ENCODE measurements at places on chromosomes 7 and 10.

GRCh38 chr7:17638727-17639126 lies 301.6 kb downstream of the SNX13 start:
- DNase-seq: peak; percentile 64
- H3K36me3 ChIP-seq: no peaks in the 10 kb centered on the region
- no peaks in the 10 kb centered on the region for H3K4me1 ChIP-seq
- no peak overlapping the region for H3K4me3 ChIP-seq
- no peak overlapping the region for H3K27ac ChIP-seq

DNA sequence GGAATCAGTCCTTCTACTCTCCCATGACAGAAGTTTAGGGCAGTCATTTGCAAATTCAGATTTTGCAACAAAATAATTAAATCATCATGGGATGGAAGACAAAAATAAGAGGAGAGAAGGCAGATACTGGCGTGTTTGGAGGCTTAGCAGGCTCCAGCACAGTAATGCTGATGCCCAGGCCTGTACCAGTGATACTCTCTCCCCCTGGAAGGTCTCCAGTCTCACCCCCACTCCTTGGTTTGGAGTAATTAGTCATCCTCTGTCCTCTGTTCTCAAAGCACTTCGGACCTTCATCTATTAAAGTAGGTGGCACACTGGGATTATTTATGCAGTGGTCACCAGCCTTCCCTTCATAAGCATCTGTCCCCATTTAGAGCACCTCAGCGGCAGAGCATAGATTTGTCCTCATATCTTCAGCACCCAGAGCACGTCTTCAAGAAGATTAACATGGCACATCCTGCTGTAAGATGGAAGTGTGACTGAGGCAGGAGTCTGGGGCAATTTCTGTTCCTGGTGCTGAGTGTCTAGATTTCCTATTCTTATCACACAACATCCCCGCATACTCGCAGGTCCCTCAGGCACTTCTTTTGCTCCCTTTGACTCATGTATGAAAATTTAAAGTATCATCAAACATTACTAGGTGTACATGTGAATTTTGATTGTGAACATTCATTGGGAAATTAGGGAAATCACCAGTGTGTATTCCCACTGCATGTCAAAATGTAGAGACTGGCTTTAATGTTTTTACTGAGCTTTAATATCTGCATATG lies 31.3 kb upstream of the TRIL start:
- peak overlapping the region; percentile 30 for H3K27ac ChIP-seq
- peaks cover 11% of the 10 kb centered on the region for H3K4me1 ChIP-seq
- no peak overlapping the region for H3K4me3 ChIP-seq
- H3K36me3 ChIP-seq: no peaks in the 10 kb centered on the region

- H3K27me3 ChIP-seq: no peaks in the 10 kb centered on the region
- peak; percentile 76 for DNase-seq
- H3K4me3 ChIP-seq: peak overlapping the region; percentile 7
- H3K4me1 ChIP-seq: peaks cover 16% of the 10 kb centered on the region
Observed at GRCh38 chr10:122154545-122155366, 116.3 kb upstream of the BTBD16 start.

DNA sequence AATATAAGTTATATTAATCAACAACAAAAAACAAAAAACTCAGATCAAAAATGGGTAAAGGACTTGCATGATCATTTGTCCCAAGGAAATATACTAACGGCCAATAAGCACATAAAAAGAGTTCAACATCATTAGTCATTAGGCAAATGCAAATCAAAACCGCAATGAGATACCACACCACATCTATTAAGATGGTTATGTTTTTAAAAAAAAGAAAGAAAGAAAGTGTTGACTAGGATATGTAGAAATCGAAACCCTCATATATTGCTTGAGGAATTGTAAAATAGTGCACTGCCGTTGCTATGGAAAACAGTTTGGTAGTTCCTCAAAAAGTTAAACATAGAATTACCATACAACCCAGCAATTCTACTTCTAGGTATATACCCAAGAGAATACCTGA lies 39.4 kb upstream of the CTNNA3 start:
- no peak overlapping the region for H3K27ac ChIP-seq
- H3K36me3 ChIP-seq: no peaks in the 10 kb centered on the region
- no peak overlapping the region for H3K4me3 ChIP-seq
- H3K27me3 ChIP-seq: no peaks in the 10 kb centered on the region
- no peaks in the 10 kb centered on the region for H3K4me1 ChIP-seq
- DNase-seq: no peak

DNA sequence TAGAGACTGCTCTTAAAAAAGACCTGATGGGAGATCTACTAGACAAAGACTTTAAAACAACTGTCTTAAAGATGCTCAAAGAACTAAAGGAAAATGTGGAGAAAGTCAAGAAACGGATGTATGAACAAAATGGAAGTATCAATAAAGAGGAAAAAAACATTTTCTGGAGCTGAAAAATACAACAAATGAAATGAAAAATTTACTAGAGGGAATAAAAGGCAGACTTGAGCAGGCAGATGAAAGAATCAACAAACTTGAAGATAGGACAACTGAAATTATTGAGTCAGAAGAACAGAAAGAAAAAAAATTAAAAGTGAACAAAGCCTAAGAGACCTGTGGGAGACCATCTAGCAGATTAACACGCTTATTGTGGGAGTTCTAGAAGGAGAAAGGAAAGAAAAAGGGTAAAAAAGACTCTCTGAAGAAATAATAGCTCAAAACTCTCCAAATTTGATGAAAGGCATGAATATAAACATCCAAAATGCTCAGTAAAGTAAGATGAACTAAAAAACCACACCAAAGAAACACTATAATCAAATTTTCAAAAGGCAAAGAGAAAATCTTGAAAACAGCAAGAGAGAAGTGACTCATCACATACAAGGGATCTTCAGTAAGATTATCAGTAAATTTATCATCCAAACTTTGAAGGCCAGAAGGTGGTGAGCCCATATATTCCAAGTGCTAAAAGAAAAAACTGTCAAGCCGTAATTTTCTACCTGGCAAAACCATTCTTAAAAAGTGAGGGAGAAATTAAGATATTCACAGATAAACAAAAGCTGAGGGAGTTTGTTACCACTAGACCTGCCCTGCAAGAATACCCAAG lies 83.2 kb downstream of the SCRN1 start:
- H3K4me3 ChIP-seq: no peak overlapping the region
- no peaks in the 10 kb centered on the region for H3K36me3 ChIP-seq
- no peak for DNase-seq
- H3K27ac ChIP-seq: no peak overlapping the region
- H3K27me3 ChIP-seq: no peaks in the 10 kb centered on the region

DNA sequence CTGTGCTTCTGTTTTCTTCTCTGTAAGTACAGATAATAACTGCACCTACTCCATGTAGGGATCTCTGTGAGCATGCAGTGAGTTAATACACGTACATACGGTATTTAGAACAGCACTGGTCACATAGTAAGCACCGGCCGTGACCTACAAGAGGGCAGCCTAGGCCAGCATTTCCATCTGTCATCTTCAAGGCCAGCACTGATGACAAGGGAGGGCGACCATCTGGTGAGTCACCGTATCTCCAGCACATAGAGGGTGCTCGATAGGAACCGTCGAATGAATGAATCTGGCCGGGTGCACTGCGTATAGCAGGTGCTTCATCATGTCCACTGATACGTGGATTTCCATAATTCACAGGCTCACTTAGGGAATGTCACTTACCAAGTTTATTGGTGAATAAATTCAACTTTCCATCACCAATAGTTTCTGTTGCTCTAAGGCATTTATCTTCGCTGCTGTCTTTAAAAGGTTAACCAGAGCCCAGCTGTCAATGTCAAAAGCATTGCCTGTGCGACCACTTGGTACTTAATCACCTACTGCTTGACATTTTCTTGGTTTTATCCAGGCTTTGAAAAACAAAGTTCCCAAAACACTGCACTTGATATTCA lies 8.3 kb downstream of the NOD1 start:
- peak overlapping the region; percentile 89 for H3K27ac ChIP-seq
- peaks cover 50% of the 10 kb centered on the region for H3K4me1 ChIP-seq
- DNase-seq: peak; percentile 83

DNA sequence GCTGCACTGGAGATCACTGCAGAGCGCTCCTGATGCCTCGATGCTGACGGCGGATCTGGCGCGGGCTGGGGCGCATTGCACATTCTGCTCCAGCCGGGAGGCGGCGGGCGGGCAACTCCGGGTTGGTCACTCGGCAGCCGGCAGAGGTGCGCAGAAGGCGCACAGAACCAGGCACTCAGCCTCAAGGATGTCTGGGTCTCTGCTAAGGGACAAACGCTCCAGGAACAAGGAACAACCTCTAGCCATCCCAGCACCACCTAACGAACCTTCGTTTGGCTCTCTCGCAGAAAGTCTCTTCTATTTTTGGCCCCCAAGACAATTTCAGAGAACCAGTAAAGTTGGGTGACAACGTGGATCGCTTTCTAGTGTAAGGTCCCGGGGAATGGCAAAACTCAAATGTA lies 254.6 kb downstream of the OTUD1 start:
- H3K27ac ChIP-seq: no peak overlapping the region
- no peaks in the 10 kb centered on the region for H3K4me1 ChIP-seq
- H3K27me3 ChIP-seq: no peaks in the 10 kb centered on the region

DNA sequence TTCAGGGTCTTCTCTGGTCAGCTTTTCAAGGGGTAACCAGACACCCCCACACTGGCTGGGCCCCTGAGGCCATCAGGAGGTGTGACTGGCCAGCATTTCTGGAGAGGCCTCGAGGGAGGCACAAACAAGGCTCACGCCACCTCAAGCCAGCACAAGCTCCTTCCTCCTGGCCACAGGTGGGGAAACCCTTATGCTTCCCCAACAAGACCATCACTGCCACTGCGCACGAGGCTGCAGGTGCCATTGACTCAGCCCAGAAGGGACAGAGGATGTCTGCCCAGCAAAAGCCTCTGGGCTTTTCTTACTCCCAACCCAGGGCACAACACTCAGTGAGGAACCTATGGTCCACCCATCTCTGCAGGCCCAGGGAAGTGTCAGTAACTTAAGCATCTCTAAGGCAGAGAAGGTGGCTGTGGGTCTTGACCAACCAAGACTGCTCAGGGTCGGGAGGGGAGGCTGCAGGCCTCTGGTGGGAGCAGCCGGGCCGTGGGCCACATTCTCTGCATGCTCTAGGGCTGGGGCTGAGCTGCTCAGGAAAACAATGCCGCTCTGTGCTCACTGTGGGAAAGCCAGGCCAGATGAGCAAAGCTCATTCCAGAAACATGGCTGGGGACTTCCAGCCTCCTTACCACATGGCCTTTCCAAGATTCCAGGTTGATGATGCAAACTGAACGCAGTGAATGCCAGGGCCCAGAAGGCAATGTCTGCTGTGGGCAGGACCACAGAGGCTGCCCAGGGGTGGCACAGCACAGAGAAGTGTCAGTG lies 24.2 kb upstream of the RASSF4 start:
- no peaks in the 10 kb centered on the region for H3K36me3 ChIP-seq
- DNase-seq: peak; percentile 52
- no peak overlapping the region for H3K4me3 ChIP-seq
- H3K4me1 ChIP-seq: no peaks in the 10 kb centered on the region
- H3K27me3 ChIP-seq: no peaks in the 10 kb centered on the region
- no peak overlapping the region for H3K27ac ChIP-seq

All from fibroblast of lung (primary cell).